HFF-Myc (cell line): ENCODE measurements at places on chromosomes 11 and 22.

DNA sequence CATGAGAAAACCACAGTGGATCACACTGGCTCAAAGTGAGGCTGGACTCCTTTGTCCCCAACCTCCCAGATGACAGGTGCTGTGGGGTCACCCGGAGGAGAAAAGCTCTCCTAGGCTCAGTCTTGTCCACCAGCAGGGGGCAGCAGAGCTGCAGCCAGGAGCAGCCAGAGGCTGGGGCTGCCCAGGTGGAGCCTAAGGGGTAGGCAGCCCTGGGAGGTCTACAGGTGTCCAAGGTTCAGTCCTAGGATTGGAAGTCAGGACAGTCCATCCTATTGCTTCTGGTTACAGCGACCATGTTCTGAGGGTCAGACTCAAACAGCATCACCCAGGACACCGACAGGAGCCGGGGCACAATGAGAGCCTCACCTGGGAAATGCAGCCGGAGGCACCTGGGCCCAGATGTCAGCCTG lies 77.6 kb upstream of the IGLL5 start:
- DNase-seq, result no peak

DNA sequence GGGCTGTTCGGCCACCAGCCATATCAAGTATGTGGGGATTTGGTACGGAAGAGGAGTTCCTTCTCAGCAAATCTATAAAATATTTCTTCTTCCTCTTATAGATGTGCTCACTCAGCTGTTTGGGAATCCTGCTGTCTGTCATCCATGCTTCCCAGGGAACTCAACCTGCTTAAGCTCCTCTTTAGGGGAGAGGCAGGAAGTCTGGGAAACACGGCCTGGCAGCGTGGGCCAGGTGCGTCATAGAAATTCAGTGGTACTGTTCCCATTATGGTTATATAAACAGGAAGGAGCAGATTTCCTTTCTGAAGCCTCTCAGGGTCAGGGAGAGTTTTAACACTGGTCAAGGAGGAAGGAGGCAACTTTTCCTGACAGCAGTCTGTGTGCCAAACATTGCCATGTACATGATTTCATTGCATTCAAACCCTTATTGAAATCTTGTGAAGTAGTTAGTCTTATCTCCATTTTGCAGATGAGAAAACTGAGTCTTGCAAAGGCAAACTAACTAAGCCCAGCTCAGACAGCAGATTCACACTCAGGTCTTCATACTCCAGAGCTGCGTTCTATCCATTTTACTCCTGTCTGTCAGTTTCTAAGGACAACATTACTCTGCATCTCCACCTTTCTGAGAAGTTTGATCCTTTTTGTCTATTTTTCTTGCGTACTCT lies 35.4 kb upstream of the AMOTL1 start:
- peak; percentile 81 for DNase-seq

GRCh38 chr11:69644071-69644961 lies 3.4 kb downstream of the CCND1 start:
- DNase-seq, result no peak

DNA sequence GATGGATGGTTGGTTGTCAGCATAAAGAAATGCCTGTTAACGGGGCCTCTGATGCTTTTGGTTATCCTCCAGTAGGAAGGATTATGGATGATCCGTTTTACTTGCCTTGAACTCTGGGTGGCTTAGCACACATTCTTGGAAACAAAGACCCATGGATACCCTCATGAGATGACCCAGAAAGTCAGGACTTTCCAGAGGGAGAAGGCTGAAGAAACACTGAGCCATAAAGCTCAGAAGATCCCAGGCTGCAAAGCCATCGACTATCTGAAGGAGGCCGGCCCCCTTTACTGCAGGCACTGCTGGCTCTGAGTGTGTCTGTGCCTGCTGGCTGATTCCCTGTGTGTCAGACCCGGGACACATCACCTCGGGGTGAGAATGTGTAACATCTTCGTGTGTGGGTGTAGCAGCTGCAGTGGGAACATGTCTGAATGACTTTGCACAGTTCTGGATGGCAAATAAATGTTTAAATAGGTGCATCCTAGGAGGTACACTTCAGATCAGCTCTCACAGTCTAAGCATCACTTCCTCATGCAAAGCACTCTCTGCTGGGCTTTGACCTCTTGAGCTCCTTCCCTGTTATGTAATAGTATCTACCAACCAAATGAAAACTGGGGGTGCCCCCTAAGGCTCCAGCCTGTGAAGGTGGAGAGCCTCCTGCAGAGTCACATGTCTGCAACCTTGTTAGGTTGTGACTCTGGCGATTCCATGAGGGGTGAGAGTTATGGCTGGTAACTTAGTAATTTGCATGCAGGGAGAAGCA lies 1084.9 kb downstream of the TBC1D22A start:
- DNase-seq, result no peak

DNA sequence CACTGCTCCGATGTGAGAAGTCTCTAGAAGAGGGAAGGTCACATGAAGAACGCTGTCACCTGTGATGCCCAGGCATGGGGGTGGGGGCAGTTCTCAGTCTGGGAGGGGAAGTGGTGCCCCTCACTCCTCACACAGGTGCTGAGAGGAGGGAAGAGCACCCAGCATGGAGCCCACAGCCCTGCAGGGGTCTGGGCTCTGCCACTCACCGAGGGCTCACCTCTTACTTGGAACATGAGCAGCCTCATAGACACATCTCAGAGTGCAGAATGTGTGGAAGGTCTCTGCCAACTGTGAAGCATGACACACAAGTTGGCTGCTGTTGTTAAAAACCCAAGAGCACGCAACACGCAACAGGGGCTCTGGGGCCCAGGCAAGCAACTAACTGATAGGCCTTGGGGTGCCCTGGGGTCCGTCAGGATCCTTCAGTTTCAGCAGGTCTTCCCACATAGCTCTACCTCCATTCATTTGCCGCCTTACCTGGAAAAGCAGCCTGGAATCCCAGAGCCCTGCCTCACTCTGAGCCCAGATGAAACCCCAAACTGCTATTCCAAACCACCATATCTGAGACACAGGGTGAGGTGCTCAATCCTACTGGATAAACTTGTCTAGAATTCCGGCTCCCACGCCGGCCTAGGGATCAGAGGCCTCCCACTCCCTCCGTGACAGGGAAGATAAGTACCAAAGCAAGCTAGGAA lies 17.5 kb upstream of the TMPRSS4 start:
- no peak for DNase-seq

GRCh38 chr22:46070803-46071450 lies 79.4 kb upstream of the PPARA start:
- no peak for DNase-seq

DNA sequence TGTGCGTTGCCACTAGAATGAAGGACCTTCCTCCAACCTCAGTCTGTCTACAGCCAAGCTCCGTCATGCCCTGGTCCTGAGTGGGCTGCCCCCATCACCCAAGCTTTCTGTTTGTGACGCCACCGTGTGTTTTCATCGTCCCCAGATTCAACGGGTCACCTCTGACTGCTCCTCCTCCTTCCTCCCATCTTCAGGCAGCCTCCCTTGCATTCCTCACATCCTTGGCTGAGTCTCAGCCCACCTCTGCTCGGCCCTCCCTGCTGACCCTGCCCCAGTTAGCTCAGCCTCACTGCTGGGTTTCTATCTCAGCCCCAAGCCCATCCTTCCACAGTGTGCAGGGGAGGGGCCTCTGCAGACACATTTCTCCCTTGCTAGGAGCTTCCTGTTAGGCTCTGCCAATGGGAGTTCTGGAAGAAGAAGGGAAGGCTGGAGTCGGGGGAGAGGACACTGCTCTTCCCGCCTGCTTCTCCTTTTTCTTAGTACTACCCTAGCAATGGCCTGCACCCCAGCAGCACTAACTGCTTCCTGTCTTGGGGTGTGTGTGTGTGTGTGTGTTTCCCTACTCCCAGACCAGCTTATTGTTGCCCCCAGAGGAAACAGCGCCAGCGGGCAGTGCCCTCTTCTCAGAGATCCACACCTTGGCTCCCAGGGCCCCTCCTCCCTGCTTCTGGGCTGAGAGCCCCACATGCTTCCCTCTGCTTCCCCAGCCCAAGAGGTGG lies 5.2 kb downstream of the IFT27 start:
- DNase-seq, result no peak

- DNase-seq, result no peak
Measured at GRCh38 chr11:114367244-114367957, 32.9 kb downstream of the C11orf71 start.

GRCh38 chr11:17642980-17643379 lies 76.4 kb upstream of the MYOD1 start:
- DNase-seq, result no peak

DNA sequence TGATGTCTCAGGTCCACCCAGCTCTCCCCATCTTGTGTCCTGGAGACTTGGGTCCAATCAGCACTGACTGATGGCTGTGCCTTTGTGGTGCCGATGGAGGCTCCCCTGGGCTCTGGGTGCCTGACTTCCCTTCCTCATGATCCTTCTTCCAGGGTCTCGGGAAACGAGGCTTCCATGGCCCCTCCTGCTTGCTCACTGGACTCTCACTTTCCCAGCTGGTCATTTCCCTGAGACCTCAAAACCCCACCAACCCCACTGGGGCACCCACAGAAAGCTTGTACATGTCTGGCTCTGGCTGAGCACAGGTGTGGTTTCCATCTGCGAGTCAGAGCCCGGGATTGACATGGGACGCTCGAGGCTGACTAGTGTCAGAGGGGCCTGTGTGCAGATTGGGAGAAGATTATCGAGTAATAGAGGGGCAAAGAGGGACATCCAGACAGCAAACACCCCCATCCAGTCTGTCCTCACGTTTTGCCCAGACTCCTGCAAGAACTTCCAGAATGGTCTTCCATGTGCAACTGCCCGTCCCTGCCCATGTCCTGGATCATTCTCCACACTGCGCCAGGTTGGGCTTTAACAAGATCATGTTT lies 15.1 kb downstream of the APOL1 start:
- no peak for DNase-seq

DNA sequence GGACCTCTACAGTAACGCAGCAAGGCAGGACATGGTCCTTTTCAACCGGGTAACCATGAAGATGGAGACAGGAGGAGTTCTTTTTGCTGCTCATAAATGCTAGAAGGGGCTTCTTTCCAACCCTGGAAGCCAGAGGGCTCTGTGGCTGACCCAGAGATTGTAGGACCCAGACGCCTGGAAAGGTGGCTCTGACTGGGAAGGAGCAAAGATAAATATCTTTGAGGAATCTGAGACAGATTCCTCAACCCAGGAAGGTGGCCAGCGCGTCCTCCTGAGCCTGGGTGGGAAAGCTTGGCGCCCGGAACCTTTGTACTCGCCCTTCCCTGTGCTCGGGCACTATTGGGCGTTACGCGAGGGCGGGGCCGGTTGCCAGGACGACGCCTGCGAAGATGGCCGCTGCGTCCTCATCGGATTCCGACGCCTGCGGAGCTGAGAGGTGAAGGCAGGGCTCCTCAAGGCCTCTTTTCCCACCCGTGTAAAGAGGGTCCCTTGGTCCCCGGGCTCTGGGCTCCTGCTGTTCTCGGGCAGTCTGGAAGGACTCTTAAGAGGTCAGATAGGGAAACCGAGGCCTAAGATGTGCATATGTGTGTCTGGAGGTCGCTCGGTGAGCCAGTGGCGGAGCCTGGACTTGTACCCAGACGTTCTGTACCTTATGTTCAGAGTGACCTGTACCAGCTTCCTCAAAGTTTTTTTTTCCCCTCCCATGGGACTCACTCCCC lies at the start of gene BBS1:
Gene BBS1, plus strand, starts transcription at position 365 of the 719 bp plus-strand sequence. Its CDS starts 25 bp downstream, at position 390.
- peak; percentile 46 for DNase-seq

DNA sequence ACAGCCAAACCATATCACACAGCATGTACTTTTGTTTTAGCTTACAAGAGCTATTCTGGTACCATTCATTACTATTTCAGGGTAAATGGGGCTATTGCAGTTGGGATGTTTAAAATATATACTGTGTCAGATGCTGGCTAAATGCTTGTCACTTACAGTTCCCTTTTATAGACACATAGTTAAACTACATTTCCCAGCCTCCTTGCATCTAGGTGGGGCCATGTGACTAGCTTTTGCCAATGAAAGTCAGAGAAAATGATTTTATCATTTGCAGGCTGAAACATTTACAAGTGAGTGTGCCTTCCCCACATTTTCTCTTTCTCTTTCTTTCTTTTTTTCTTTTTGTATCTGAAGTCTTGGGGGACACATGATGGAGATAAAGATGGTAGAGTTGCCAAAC lies 7.8 kb upstream of the IFTAP start:
- no peak for DNase-seq

- DNase-seq, result peak; percentile 58
Measured at GRCh38 chr11:73931039-73931645, 19.7 kb upstream of the DNAJB13 start.

GRCh38 chr11:128582496-128583366 lies 4.6 kb downstream of the ETS1 start:
- peak; percentile 77 for DNase-seq

DNA sequence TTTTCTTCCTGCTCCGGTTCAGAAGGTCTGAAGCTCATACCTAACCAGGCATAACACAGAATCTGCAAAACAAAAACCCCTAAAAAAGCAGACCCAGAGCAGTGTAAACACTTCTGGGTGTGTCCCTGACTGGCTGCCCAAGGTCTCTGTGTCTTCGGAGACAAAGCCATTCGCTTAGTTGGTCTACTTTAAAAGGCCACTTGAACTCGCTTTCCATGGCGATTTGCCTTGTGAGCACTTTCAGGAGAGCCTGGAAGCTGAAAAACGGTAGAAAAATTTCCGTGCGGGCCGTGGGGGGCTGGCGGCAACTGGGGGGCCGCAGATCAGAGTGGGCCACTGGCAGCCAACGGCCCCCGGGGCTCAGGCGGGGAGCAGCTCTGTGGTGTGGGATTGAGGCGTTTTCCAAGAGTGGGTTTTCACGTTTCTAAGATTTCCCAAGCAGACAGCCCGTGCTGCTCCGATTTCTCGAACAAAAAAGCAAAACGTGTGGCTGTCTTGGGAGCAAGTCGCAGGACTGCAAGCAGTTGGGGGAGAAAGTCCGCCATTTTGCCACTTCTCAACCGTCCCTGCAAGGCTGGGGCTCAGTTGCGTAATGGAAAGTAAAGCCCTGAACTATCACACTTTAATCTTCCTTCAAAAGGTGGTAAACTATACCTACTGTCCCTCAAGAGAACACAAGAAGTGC lies 661 bp upstream of the MALAT1 start:
- peak; percentile 27 for DNase-seq

- peak; percentile 58 for DNase-seq
Measured at GRCh38 chr11:119671561-119672015, 57.4 kb downstream of the NECTIN1 start.

DNA sequence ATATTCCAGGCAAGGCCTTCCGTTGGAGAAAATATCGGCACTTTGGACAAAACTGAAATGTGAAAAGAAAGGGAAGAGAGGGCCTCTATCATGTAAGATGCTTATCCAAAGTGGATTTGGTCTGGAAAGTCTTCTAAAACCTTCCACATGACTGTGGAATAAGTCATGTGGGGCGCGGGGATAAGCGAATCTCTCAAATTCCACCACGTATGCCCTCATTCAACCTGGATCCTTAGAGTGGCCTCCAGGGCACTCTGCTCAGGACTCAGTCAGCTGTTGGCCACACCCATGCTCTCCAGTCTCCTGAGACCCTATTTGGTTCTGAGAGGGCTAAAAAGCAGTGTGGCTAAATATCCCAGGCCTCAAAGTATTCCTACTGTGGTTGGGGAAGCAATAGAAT lies 2.0 kb upstream of the TIMP3 start:
- no peak for DNase-seq

- no peak for DNase-seq
Measured at GRCh38 chr11:62402226-62402959, 16.4 kb upstream of the SCGB1A1 start.

DNA sequence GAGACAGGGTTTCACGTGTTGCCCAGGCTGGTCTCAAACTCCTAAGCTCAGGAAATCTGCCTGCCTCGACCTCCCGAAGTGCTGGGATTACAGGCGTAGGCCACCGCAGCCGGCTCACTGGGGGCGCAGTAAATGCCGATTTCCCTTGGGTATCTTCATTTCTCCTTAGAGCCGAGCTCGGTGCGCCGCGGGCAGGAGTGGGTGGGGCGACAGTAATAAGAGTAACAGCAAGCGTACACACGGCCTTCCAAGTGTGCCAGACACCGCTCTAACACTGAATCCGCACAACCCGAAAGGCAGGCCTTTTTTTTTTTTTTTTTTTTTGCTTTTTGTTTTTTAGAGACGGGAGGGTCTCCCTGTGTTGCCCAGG lies 500 bp upstream of the ADSL start:
- no peak for DNase-seq
